ENCODE measurements at places on chromosomes 3 and 15. TPM values are rescaled to one million over a fixed set of nuclear protein-coding genes. Genes with fewer than 3 reads are reported as not detected.
A peak's percentile ranks its signal among the peaks of the same experiment; 100 is the strongest.

DNA sequence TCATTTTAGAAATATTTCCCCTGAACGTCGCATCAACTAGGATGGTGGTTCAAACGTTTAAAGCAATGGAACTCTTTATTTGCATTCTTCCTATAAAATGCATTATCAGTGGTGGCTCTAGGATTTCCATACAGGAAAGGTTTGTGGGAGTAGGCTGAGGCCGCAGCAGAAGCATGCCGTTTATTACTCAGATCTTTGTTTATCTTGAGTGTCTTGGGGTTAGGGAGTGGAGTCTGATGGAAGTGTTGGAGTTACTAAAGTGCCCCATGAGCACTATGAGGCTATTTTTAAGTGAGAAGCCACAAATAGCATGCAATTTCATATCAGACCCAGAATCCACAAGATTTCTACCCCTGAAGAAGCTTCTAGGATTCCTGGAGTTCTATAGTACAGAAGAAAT, 26.2 kb downstream of the ATOSA start:
- no peaks in the 10 kb centered on the region for H3K27me3 ChIP-seq
- peak; percentile 91 for DNase-seq
- peak overlapping the region; percentile 17 for H3K4me3 ChIP-seq
- H3K4me1 ChIP-seq = peaks cover 37% of the 10 kb centered on the region
- H3K27ac ChIP-seq = peak overlapping the region; percentile 94

DNA sequence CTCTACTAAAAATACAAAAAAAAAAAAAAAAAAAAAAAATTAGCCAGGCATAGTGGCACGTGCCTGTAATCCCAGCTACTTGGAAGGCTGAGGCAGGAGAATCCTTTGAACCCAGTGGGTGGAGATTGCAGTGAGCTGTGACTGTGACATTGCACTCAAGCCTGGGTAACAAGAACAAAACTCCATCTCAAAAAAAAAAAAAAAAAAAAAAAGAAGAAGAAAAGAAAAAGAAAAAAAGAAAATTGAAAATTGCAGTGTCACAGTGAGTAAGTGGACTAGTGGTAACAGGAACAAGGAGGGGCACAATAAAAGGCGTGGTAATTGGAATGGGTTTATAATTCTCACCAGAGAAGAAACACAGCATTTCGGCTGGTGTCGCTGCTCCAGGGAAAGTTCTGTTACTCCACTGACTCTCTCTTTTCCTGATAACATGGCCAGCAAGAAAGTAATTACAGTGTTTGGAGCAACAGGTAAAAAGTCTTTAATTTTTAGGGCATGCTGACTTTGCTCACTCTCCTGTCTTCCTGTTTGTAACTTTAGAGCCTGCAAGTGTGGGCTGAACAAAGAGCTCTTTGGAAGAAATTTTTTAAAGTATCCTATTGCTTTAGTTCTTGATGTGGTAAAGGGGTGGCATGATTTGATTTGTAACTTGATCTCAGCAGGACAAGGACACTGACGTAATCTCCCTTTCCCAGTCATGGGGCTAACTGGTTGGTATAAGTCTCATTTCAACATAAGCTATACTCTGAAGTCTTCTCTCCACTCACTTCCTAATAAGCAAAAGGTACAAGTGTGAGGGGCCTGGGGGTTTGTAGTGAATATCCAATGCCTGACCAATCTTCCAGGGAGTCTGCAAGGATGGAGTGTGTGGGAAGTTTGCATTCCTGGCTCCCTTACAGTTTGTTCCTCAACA, 22.1 kb upstream of the TRA2B start:
- DNase-seq = peak; percentile 87
- H3K27me3 ChIP-seq = no peaks in the 10 kb centered on the region
- peak overlapping the region; percentile 48 for H3K27ac ChIP-seq
- H3K4me3 ChIP-seq = no peak overlapping the region
- no peaks in the 10 kb centered on the region for H3K36me3 ChIP-seq

GRCh38 chr3:47441796-47442551, 33.8 kb downstream of the SCAP start:
- no peak for DNase-seq
- no peak overlapping the region for H3K27ac ChIP-seq
- peaks cover 7% of the 10 kb centered on the region for H3K4me1 ChIP-seq

GRCh38 chr3:133924041-133924440, 28.4 kb upstream of the RAB6B start:
- no peak overlapping the region for H3K27ac ChIP-seq

GRCh38 chr3:40523781-40524180, 979 bp upstream of the ZNF621 start:
- DNase-seq = no peak
- peaks cover 15% of the 10 kb centered on the region for H3K4me1 ChIP-seq

- DNase-seq = peak; percentile 54
- no peaks in the 10 kb centered on the region for H3K27me3 ChIP-seq
- no peak overlapping the region for H3K4me3 ChIP-seq
- peaks cover 7% of the 10 kb centered on the region for H3K4me1 ChIP-seq
Measured at GRCh38 chr15:35514759-35515158, 31.2 kb downstream of the DPH6 start.

- no peaks in the 10 kb centered on the region for H3K36me3 ChIP-seq
- peaks cover 4% of the 10 kb centered on the region for H3K27me3 ChIP-seq
- no peak overlapping the region for H3K27ac ChIP-seq
- no peak overlapping the region for H3K4me3 ChIP-seq
Measured at GRCh38 chr15:74978503-74978902, 16.9 kb upstream of the SCAMP5 start.

GRCh38 chr15:60218256-60218655, 179.5 kb downstream of the ANXA2 start:
- H3K4me3 ChIP-seq = no peak overlapping the region
- peaks cover 2% of the 10 kb centered on the region for H3K27me3 ChIP-seq

- no peak for DNase-seq
- H3K27ac ChIP-seq = no peak overlapping the region
- H3K4me3 ChIP-seq = no peak overlapping the region
- H3K27me3 ChIP-seq = no peaks in the 10 kb centered on the region
Measured at GRCh38 chr3:49513494-49514124, 40.7 kb upstream of the BSN start.

DNA sequence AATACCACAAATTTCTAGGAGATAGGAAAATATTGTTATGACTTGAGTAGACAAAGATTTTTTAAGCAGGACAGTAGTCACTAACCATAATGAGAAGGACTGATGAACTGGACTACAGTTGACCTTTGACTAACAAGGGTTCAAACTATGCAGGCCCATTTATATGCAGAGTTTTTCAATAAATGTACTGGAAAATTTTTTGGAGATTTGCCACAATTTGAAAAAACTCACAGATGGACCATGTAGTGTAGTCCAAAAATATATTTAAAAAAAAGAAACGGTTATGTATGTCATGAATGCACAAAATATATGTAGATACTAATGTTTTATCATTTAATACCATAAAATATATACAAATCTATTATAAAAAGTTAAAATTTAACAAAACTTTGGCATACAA, 151.8 kb downstream of the LRRN1 start:
- H3K4me3 ChIP-seq = no peak overlapping the region
- no peaks in the 10 kb centered on the region for H3K27me3 ChIP-seq
- no peaks in the 10 kb centered on the region for H3K4me1 ChIP-seq

- H3K27ac ChIP-seq = no peak overlapping the region
- H3K27me3 ChIP-seq = no peaks in the 10 kb centered on the region
Measured at GRCh38 chr15:95375281-95375680, 955.2 kb upstream of the NR2F2 start.

GRCh38 chr3:57060089-57060821, at the start of gene SPATA12:
Gene SPATA12 (plus strand): TSS chr3:57060664. CDS start chr3:57073695, 13,031 bp downstream.
- peaks cover 21% of the 10 kb centered on the region for H3K4me1 ChIP-seq
- H3K27me3 ChIP-seq = no peaks in the 10 kb centered on the region
- peak within 1 kb of the TSS; percentile 61 for H3K27ac ChIP-seq
- no peak within 1 kb of the TSS for H3K4me3 ChIP-seq

The NLGN1 gene
- 0.91 TPM for total RNA-seq

The PLSCR1 gene
- total RNA-seq = 178 TPM

The TBC1D5 gene
- 23.0 TPM for total RNA-seq

The SOX14 gene
- total RNA-seq = not detected

The ATP10A gene
- total RNA-seq = 36.6 TPM

The C3orf49 gene
- not detected for total RNA-seq
